ENCODE measurements at places on chromosomes 12 and 14.

DNA sequence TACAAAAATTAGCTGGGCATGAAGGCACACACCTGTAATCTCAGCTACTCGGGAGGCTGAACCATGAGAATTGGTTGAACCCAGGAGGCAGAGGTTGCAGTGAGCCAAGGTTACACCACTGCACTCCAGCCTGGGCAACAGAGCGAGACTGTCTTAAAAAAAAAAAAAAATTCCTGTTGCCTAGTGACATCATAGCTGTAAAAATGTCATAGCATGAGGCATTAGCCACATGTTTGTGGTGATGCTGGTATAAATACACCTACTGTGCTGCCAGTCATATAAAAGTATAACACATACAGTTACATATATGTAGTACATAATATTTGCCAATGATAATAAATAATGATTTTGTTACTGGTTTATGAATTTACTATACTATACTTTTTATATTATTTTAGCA, 22.2 kb downstream of the SLC41A2 start:
- DNase-seq, result no peak

GRCh38 chr12:16605642-16606116, 283 bp downstream of the LMO3 start:
- DNase-seq, result no peak

GRCh38 chr14:58815794-58816193, 178.0 kb downstream of the DACT1 start:
- no peak for DNase-seq

DNA sequence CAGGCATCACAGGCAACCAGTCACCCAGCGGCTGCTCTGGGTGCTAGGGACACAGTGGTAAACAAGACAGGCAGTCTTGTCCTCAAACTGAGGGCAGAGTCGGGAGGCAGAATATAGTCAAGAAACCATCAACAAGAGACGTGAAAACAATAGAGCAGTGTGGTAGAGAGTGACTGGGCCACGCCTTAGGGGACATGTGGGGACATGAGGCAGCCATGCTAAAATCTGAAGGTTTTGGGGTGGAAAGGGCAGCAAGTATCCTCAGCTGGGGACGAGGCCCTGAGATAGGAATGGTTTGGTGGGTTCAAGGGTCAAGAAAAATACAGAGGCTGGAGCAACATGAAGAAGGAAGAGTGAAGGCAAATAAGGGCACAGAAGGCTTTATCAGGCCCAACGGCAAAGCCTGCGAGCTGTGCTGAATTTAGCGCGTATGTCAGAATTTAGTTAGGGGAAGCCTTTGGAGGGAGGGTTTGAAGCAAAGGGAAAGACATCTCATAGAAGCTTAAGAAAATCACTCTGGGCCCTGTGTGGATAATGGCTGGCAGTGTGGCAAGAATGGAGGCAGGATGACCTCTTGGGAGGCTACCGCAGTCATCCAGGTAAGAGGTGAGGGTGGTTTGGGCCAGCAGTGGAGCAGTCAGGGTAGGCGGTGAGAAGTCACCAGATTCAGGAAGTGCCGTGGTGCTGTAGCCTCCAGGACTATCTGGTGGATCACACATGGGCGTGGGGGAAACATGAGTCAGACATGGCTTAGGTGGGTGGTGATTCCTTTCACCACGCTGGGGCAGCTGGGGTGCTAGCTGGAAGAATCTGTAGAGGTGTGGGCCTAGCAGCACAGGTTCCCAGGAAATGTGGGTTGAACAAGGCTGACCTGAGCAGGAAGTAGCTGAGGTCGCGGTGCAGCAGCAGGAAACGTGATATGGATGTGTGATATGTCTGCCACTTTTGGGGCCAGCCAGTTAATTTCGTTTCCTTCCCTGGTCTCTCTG, 3.0 kb downstream of the EVL start:
- no peak for DNase-seq

GRCh38 chr12:129839679-129840078, 64.1 kb downstream of the TMEM132D start:
- DNase-seq, result no peak

DNA sequence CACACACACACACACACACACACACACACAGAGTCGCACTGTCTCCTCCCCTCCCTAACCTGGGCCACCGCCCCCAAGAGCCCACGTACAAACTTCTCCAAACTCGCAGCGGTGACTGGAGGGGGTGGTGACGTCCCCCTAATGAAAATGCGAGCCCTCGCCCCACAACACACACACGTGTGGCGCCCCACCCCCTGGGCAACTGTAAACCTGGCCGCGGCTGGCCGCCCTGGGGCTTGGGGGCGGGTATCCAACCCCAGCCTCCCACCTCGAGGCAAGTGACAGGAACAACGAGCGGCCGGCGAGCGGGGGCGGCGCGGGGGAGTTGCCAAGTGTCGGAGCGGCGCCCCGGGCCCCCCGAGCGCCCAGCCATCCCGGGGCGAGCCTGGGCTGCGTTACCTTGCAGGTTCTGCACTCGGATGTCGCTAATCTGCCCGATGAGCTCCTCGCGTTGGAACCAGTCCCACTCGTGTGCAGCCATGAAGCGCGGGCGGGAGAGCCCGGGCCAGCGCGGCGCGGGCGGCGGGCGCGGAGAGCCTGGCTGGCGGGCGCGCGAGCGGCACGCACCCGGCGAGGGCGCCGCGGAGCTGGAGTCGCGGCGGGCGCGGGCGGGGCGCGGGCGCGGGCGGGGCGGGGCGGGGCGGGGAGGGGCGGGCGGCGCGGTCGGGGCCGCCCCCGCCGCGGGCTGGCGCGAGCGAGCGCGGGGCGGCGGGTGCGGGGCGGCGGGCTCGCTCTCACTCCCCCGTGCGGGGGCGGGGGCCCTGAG, at the start of gene CLMN:
Gene CLMN (minus strand): TSS at position 597 of the 766 bp plus-strand sequence. CDS start 116 bp downstream, at position 481.
- DNase-seq, result no peak

Measured in amygdala (tissue), 56 donors.